ENCODE measurements at places on chromosomes 1 and 21.

DNA sequence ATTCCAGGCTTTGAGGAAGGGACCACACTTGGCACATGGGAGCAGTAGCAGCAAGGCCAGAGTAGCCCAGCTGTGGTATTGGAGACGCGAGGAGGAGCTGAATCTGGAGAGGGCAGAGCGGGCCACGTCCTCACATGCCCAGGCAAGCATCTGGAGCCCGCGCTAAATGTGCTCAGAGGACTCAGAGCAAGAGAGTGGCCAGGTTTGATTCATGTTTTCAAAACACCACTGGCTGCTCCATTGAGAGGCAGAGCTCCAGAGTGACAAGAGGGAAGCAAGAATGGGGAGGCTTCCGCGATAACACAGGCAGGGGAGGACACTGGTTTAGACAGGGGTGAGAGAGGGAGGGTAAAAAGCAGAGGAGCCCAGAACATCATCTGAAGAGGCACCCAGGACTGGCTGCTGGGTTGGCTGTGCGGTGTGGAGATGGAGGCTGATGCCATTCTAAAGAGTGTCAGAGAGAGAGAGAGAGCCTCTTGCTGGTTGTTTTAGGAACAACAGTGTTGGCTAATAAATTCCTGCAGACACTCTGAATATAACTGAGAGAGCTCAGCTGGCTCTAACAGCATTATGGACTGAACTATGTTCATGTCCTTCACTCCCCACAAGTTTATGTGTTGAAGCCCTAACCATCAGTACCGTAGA lies 32.3 kb downstream of the RCAN1 start:
- no peak for DNase-seq

DNA sequence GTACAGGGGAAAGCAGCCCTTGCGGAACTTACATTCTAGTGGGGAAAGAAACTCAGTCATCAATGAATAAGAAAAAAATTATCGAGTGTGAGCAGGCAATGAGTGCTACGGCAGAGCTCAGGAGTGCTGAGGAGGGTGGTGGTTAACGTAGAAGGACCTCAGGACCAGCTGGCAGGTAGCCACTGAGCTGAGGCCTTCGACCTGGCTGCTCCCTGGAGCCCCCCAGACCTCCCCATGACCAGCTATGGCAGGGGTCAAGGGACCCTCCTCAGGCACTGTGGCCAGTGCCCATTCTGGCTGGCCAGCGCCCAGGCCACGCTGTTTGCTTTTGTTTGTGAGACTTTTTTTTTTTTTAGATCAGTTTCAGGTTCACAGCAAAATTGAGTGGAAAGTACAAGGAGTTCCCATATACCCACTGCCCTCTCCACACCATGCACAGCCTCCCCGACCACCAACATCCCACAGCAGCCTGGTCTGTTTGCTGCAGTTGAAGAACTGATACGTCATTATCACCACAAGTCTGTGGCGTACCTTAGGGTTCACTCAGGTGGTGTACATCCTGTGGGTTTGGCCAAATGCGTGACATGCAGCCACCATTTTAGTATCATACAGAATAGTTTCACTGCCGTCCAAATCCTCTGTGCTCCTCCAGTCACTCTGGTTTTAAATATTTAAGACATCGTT lies 11.8 kb upstream of the TTC22 start:
- no peak for DNase-seq

DNA sequence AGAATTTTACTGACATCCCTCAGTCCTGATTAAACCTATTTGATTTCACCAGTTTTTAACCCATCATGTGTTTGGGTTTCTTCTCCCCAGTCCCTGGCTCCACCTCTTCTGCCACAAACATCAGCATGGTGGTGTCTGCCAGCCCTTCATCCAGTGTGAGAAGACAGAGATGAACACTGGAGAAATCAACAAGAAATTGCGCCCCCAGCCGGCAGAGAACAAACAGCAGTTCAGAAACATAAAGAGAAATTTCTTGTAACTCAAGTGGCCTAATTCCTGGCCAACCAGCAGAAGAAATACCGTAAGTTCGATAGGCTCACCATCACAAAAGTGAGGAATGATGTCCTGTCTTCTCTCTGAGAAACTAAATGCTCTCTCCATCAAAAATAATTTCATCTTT lies 18.3 kb downstream of the S100A11 start:
- DNase-seq: no peak

DNA sequence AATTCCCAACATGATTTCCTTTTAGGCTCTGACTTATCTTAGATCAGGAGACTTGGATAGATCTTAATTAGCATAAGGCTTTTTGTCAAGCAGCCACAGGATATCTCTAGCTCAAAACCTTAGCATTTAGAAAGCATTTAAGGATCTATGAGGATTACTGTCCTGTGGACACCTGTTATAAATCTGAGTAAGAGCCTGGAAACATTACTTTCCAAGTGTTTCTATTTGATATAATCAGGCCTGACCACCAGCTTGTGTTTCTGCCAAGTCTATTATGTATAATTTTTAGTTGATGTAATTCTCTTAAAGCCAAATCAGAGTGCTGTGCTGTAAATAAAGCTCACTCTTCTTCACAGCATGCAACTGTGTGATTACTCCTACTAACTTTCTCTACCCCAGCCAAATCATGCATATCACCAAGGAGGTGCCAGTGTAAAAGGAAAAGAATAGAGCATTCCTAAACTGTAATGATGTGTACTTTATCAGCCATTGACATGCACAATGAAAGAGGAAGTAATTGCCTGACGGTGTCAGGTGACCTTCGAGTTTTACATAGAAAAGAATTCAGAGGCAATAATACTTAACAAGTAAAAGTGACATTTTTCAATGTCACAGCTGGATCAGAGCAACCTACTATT lies 309.9 kb upstream of the PRMT6 start:
- no peak for DNase-seq

DNA sequence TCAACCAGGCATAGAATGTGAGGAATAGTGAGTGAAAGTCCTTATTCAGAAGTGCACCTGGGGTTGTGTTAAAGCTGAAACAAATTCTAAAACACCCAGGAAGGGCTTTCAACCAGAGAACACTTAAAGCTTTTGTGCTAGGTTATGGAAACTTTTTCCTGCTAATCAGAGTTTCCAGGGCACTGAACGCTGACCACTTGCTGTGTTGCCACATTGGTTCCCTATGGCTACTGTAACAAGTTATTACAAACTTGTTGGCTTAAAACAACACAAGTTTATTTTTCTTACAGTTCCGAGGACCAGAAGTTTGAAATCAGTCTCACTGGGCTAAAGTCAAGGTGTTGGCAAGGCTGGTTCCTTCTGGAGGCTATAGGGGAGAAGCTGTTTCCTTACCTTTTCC lies 300.6 kb downstream of the HHAT start:
- no peak for DNase-seq

DNA sequence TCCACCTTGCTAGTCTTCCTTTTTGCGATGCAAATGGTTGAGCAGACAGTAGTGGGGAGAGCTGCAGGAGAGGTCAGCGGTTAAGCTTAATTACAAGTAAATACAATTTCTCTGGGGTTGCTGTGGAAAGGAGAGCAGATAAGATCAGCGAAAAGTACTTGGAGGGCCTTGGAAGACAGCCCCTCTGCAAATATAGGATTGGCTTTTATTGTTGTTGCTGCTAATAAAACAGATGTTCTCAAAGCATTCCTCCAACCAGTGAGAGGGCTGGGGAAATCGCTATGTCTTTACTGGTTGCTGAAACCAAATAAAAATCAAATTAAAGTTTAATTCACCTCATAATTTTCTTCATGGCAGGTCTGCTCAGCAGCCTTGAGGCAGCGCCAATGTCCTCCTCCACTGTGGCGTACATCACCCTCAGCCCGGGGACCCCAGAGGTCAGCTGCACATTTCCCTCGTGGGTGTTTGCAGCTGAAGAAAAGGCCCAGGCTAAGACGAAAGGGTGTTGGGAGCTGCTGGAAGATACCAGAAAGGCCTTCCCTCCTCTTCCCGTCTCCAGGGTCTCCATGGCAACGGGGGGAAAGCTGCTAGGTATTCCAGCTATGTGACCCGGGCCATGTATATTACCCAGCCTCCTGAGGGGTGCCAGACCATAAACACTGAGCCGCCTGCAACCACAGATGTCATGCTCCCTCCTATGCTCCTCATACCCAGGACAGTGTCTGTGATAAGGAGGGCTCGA lies 54.6 kb upstream of the POU2F1 start:
- no peak for DNase-seq

DNA sequence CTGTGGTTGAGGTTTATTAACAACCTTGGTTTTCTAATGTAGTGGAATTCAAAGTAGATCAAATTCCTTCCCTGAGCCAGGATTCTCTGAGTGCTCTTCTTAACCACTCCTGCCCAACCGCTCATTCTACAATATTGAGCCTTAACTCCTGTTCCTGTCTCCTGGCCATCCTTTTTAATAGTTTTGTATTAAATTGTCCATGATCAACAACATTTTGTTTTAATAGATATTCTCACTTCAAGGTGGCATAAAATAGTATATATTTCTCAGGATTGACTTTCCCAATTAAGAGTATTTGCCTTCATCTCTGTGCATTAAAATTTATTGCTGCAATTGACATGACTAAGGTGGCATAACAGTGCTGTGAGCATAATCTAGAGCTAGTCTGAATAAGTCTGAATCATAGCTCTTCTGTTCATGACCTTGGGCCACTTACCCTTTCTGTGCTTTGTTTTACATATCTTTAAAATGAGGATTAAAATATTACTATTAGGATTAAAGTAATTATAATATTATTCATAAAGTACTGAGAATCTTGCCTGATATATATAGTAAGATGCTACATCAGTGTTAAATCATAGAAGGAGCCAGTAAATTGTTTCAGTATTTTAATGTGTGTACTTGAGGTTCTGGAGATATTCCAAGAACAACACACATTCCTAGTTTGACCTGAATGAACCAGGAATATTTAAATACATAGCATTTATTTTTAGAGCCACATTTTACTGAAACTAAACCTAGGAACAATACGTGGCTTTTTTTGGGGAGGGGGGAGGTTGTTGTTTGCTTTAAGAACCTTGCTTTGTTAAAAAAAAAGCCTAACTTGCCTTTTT lies 76.4 kb downstream of the ADGRL2 start:
- no peak for DNase-seq

GRCh38 chr1:63618011-63618410 lies 24.8 kb downstream of the PGM1 start:
- DNase-seq: no peak

GRCh38 chr1:94878329-94878728 lies 48.6 kb downstream of the CNN3 start:
- DNase-seq: no peak

GRCh38 chr1:54160351-54160750 lies 7.6 kb upstream of the CDCP2 start:
- DNase-seq: no peak

DNA sequence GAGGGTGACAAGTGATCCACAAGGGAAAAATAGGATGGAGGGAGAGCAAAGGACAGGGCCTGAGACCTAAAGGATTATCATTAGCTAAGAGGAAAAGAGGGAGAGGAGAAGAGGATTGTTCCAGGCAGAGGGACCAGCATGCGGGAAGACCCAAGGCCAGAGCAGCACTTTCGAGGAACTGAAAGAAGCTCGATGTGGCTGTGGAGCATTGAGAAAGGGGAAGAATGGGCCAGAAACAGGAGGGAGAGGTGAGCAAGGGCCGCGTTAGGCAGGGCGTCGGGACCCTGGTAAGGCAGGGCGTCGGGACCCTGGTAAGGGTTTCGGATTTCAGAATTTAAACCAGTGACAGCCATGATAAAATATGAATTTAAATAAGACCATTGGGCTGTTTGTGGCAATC lies 22.8 kb upstream of the CSF1 start:
- DNase-seq: no peak

DNA sequence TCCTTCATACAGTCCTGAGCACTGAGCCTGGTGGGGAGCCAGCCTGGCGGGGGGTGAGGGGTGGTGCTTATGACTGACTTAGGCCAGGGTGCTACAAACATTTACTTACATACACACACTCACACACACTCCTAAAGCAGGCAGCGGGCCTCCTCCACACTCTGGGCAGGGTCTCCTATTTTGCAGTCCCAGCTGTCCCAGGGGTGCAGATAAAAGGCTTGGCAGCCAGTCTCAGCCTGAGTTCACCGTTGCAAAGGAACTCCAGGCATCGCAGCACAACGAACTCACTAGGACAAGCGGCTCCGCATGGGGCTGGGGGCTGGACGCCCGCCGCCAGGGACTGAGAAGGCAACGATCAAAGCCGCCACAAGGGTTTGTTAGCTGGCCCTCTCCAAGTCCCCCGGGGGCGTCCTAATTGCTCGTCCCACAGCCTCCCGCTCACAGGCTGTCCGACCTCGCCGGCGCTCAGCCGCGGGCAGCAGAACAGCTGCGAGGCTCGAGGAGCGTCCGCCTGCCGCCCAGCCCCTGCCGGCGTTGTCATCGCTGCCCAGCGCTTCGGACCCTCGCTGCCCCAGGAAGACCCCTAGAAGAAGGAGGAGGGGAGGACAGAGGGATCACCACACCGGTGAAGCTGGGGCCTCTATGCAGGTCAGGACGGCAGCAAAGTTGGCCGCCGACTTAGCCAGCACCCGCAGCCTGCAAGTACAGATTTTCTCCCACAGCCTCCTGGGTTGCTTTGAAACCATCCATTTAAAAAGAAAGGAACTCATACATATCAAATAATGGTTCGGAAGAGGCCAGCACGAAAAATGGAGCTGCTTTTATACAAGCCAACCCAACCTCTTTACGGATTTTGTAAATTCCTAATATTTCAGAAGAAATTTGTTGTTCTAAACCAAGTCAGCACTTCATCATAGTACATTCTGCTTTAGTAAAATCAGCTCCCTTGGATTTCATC lies 6.2 kb downstream of the BARHL2 start:
- no peak for DNase-seq

DNA sequence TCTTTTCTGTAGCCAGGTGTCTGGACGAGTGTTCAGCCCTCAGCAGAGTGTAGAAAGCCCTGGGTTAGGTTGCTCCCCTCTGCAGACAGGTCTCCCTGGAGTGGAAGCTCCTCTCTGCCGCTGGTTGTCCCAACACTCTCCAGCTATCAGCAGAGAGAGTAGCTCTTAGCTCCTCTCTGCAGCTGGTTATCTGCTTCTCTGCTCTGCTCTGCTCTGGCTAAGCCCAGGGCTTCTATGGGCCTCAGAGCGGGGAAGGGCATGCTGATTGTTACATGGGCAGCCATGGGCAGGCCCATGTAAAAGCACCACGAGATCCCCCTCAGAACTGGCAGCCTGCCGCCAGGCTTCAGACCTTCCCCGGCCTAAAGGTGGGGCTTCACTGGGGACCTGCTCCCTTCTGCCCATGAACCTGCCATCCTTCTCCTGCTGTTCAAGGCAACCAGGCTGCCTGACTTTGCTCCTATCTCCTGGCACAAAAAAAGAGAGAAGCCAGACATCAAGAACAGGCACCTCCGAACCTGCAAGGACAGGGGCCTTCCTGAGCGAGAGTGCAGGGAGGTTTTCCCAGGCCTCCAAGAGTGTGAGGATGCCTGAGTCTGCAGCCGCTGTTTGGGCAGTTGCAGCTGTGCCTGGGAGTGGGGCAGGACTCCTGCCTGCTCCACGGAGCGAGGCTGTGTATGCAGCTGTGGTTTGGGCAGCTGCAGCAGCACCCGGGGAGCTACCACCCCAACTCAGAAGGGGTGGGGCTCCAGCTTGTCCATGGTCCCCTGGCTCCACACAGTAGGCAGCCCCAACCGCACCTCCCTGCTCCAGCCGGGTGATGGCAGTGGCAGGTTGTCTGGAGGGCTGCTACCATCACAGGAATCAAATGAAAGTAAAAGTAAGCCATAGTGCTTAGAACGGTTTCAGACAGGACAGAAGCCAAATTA lies 973.7 kb downstream of the LTN1 start:
- DNase-seq: no peak

- no peak for DNase-seq
Measured at GRCh38 chr1:154902938-154903566, 33.0 kb upstream of the KCNN3 start.

GRCh38 chr1:108615544-108615943 lies 45.3 kb downstream of the HENMT1 start:
- DNase-seq: no peak
